ENCODE measurements at places on chromosomes 2 and 18.

DNA sequence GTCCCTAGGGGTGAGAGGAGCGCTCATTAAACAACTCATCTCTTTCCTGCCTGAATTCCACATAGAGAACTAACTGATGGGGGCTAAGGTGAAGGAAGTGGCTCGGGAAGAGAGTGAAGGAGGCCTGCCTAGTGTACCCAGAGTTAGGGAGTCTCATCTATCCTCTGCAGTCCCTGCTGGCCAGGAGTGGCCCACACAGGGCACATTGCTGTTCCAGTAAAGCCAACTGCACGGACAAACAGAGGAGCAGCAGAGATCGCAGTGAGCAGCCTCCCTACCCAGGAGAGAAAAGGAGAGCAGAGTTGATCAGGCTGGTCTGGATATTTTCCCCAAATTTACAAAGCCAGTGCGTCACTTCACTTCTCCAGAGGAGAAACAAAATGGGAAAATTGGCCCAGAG, 16.9 kb upstream of the FN1 start:
- DNase-seq, result no peak

GRCh38 chr2:226001716-226002115, 602.2 kb downstream of the NYAP2 start:
- DNase-seq, result no peak

DNA sequence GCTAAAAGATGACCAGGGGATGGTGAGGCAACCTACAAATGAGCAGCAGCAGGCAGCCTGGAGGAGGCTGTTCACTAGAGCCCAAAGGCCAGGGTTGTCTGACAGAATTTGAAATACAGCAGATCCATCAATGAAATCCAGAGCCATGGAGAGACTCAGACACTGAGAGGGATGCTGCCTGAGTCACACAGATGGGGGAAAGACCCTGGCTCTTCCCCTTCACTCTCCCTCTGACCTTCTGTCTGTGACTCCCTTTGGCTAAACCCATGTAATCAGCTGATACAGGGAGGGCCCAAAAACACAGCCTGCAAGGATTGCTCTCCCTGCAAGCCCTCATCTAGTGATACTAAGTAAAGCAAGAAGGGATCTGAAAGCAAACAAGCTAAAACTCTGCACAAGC, 166.5 kb upstream of the SPOPL start:
- DNase-seq, result no peak

DNA sequence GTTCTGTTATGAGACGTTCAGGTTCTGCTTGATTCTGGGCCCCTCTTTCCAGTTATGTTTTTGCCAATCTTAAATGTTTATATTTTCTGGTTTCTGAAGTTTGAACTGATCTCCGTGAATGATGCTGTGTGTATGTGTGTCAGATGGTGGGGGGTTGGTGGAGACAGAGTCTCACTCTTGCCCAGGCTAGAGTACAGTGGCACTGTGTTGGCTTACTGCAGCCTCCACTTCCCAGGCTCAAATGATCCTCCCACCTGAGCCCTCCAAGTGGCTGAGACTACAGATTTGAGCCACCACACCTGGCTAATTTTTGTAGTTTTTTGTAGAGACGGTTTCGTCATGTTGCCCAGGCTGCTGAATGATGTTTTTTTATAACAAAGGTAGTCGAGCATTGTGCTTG, 45.9 kb downstream of the PSMD14 start:
- DNase-seq, result no peak

DNA sequence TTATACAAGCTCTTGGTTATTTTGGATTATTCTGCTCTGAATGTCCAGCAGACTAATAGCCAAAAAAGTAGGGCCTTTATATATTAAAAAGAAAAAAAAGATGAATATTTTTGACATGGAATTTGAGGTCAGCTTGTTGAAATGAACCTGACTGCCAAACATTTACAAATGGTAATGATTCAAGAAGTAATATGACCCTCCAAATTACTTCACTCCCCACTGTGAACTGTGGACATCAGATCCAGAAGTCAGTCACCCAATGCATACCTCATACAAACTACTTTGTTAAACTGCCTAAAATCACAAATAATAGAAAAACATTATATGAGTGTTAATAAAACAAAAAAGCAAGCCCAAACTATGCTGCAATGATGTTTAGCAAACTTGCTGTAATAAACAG, 10.0 kb downstream of the EPG5 start:
- no peak for DNase-seq

GRCh38 chr2:77746780-77747179, 224.6 kb upstream of the LRRTM4 start:
- no peak for DNase-seq

DNA sequence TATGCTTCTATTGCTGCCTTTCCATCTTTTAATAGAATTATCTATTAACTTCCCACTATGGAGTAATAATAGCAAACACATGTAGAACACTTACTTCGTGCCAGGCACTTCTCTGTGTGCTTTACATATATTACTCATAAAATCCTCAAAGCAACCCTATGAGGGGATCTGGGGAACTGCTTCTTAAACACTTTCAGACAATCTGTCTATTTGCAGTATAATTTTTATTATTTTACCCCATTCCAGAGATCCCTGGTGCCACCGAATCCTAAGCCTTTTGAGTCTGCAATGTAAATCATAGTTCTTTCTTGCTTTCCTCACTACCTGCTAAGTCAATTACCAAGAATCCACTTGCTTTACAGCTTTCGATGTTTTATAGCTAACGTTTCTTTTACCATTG, 25.6 kb upstream of the GCFC2 start:
- DNase-seq, result no peak

GRCh38 chr2:149612122-149612521, 24.5 kb upstream of the MMADHC start:
- DNase-seq, result no peak

DNA sequence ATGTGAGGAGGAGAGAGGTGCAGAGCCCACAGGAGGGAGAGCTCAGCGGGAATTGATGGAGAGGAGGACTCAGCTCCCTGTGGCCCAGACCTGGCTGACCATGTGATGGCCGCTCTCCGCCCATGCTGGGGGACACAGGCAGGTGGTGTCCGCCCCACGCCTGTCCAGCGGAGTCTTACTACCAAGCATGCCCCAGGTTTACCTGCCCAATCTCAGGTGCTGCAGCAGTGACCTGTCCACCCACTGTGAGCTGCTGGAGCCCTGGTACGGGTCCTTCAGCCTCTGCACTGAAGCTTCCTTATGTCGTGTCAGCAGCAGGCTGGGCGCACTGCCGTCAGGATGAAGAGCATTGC, 170.8 kb downstream of the RTP5 start:
- DNase-seq, result no peak

All from stimulated activated CD8-positive, alpha-beta memory T cell treated with anti-CD3 and anti-CD28 coated beads, Interleukin-2, amount 100 ng/mL, for 1 hour (primary cell).